ENCODE measurements at places on chromosomes 3 and 15.

- DNase-seq, result no peak
These were observed 27.7 kb downstream of the FAH start for GRCh38 chr15:80180468-80180867.

GRCh38 chr3:69300296-69300695, 85.6 kb downstream of the FRMD4B start:
- DNase-seq, result no peak

DNA sequence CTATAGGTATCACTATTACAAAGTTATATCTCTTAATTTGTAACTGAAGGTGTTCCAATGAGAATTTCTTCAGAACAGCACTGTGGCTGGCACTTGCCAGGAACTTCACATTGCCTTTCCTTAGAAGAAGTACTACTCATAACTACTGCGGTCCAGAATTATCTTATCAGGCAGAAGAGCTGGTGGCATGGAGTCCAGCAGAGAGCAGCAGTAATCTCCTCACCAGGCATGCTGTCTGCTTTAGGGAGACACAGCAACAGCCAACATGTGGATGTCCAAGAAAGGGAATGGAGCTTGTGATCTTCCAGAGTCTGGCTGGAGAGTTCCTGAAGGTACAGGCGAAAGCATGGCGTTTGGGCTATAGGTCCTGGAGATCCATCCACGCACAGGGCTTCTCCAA, 919.7 kb upstream of the NR2F2 start:
- DNase-seq, result peak; percentile 74

DNA sequence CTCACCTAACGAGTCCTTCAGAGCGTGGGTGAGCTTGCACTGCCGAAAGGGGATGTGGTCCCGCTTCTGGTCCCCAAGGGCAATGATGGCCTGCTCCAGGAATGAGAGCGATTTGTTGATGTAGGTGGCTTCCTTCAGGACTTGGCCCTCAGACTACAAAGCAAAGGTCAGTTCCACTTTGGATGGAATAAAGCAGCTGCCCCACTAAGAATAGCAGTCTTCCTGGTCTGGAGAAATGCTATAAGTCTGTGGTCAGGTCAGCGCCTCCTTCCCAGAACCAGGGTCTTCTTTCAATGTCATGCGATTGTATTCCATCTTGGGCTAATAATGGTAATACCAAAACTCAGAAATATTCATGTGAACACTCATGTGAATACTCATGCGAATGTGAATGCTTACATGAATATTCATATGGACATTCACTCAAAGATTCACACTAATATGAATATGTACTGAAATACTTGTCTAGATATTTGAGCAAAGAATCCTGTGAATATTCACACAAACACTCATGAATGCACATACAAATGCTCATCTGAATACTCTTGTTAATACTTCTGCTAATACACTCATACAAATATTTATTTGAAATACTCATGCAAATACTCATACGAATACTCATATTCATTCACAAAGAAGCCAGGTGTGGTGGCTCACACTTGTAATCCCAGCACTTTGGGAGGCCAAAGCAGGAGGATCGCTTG, 16.7 kb downstream of the KIF9 start:
- DNase-seq, result no peak

DNA sequence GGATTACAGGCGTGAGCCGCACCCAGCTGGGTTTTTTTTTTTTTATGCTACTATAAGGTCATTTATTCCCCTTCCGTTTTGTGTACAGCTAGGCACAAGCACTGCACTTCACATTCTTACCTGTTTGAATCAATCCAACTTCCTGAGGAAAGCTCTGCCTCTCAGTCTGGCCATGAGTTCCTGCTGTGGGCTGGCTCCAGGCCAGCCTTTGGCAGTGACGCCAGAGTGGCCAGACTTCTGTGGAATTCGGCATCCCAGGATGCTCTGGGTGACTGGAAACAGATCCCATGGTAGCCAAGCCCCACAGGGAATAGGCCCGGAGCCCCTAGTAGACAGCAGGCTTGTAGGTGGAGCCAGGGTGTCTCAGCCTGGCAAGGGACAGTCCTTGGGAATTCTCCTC, 21.5 kb upstream of the TIMP4 start:
- no peak for DNase-seq

GRCh38 chr3:87822563-87822962, 236.2 kb downstream of the CGGBP1 start:
- DNase-seq, result no peak

DNA sequence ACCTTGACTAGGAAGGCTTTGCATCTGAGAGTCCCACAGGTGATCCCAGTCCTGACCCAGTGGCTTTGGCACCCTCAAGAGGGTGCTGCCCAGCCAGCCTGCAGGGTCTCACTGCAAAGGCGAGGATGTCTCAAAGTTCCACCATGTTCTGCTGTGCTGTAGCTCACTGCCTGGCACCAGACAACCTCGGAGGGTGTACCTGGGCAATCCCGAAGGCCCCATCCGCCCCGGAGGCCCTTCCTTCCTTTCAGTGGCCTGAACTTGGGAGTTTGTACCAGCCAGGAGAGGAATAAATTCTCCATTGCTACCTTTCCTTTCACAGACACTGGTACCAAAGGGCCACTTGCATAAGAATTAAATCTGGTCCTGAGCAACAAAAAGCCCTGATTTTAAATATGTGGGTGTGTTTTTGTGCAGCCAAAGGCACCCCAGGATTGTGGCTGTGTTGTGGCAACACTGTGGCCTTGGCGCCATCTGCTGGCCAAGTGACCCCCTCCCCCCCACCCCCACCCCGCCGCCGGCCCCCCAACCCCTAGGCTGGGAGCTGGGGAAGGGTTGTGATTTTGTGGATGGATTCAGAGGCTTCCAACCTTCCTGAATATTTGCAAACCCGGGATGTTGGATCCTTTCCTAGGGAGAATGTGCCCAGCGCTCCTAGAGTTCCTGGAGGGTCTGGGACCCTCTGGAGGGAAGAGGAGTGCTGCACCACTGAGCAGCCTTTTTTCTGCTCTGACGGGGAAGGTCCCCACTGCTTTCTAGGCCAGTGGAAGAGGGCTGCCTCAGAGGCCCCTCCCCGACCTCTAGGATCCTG, 9.7 kb upstream of the PTPN23 start:
- DNase-seq, result peak; percentile 19

DNA sequence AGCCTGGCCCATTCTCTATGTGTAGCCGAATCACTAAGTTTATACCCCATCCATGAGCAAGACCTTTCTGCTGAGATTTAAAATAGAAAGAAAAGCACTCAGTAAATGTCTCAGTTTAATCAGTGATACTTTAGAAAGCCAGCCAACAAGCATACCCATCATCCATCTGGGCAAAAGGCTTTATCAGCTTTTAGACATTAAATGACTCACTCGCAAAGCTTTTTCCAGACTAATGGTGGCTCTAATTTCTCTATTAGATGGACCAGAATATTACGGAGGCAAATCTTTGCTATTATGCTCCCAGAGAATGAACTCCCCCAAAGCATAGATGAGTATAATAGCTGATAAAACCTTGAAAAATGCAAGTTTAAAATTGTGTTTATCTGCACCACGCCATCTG, 727.8 kb downstream of the GBE1 start:
- no peak for DNase-seq

- DNase-seq, result peak; percentile 35
These were observed 791.3 kb upstream of the LMCD1 start for GRCh38 chr3:7710284-7710683.

DNA sequence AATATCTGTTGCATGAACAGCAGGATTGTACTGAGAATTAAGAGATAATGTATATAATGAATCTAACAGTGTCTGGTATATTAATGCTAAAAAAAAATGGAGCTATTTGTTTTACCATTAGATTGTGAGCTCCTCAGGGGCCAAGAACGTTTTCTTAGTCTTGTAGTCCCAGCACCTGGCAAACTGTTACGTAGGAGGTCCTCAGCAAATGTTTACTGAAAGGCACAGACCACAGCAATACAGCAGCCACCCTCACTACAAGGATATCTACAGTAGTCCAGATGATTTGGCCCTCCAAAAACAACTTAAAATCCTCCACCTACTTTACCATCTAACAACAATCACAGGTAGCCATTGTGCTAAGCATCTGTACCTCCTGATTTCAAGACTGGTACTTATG, 59.7 kb downstream of the MSL2 start:
- no peak for DNase-seq

DNA sequence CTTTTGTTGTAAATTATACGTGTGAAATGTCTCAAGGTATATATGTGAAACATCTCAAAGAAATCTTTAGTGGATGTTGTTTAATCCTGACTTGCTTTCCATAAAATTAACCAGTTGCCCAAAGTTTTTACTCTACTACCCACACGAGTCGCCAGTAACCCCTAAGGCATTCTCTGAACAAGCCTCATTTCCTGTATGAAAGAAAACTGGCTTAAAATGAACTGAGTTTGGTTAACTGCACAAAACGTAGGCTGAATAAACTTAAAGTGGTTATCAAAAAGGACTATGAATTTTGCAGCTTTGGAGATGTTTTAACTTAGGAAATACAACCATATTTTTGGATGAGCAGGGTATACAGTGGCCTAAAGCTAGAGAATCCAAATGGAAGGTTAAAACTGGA, 2.7 kb upstream of the APPL1 start:
- no peak for DNase-seq

- no peak for DNase-seq
These were observed 38.4 kb upstream of the RBM5 start for GRCh38 chr3:50050361-50050760.

DNA sequence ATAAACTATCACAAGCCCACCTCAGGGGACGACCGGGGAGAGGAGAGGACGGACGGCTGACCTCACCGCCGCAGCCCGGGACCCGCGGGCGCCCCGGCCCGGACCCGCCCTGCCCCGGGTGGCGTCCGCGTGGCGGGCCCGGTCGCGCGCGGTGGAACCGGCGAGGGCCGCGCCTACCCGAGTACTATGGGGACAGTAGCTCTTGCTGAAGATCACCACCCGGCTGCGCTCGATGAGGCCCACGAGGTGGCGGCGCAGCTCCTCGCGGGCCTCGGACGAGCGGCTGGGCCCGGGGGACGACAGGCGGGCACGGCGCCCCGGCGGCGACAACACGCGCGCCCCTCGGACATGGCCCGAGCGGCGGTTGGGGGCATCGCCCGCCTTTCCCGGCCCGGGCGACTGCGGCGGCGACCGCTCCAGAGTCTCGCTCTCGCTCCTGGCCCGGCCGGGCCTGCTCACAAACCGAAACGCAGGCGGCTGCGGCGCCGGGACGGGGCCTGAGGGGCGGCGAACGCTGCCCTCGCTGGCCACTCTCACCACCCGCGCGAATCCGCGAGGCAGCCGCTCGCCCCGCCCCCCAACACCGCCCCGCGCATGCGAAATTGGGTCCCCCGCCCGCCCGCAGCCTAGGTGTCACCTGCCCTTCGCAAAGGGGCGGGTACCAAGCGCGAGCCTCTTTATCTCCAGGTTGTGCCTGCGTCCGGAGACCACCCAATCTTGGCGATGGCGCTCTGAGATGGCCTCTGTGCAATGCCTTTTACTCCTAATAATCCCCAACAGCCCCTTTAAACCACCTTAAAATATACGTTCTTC, at the start of gene TXNRD3:
TXNRD3 (minus strand) TSS at position 554 of the 813 bp plus-strand sequence.
- no peak for DNase-seq

DNA sequence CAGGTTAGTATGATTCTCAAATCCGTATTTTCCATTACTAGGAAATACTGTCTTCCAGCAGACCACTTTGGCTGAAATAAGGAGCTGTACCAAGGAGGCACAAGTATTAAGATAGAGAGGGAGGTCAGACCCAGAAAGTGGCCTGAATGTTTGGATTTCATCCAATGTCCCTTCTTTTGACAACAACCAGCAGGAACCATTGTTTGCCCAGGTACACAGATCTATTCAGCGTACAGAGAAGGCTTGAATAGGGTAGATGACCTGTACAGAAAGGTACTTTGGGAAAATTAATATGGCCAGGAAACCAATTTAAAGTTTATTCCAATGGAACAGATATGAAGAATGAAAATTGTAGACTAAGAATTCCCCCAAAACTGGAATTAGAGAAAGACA, 12.6 kb downstream of the MTHFS start:
- no peak for DNase-seq

GRCh38 chr15:61076598-61077170, 152.4 kb downstream of the RORA start:
- no peak for DNase-seq

DNA sequence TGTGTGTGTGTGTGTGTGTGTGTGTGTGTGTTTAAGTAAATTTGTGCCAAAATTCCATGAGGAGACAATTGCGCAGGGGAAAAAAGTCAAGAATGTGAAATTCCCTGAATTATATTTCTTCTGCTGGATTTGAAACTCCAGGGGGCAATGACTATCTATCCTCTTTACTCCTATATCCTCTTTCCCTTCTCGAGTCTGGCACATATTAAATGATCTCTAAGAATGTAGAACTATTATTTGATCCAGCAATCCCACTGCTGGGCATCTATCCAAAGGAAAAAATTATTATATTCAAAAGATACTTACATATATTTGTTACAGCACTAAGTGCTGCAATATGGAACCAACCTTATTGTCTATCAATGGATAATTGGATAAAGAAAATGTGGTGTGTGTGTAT, 350.1 kb upstream of the ADAMTS9 start:
- DNase-seq, result no peak

DNA sequence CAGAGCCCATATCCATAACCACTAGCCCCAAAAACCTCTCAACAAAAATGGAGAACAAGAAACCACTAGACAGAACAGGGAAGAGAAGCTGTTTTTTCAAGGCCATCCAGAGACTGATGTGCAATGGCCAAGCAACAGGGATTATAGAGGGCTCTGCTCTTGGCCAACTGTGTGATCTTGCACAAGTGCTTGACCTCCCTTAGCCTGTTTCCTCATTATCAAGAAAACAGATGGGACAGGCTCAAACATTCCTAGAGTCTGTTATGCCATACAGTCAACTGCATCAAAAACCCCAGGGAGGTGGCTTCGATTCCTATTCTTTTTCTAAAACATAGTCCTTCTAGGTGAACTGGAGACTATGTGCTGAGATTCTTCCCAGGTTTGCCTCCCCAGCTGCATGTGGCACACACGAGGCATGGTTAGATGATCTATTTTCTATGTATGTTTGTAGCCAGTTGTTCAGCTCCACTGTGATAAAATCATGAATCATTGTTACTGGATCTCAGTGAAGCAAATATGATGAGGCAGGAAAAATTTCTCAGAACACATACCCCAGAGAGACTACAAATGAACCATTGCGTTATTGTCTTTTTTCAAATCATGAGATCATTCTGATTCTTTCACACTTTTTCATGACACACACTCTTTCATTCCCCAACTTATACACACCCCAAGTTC, 132.9 kb upstream of the TGFBR2 start:
- no peak for DNase-seq

- peak; percentile 81 for DNase-seq
These were observed at the start of gene LRCH3 for GRCh38 chr3:197791113-197791891. TSS of gene LRCH3 (plus strand) at chr3:197791254. CDS start at chr3:197791279, 25 bp downstream.

Data from OCI-M1 (cell line).